ENCODE measurements at places on chromosomes 12 and 14.

DNA sequence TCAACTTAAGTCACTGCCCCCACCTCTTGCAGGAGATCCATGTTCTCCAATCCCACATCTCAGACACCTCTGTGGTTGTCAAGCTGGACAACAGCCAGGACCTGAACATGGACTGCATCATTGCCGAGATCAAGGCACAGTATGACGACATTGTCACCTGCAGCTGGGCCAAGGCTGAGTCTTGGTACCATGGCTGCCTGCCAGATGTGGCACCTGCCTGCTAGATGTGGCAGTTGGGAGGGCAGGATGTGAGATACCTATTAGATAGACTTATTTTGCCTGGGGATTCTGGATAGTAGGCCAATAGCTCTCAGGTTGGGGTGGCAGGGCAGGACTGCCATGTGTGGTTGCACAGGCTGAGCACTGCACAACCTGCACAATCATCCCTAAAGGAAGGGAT lies 7.9 kb upstream of the KRT86 start:
- DNase-seq = no peak

- DNase-seq = no peak
These were observed 300.6 kb upstream of the TMEM132C start for GRCh38 chr12:127966331-127966730.

DNA sequence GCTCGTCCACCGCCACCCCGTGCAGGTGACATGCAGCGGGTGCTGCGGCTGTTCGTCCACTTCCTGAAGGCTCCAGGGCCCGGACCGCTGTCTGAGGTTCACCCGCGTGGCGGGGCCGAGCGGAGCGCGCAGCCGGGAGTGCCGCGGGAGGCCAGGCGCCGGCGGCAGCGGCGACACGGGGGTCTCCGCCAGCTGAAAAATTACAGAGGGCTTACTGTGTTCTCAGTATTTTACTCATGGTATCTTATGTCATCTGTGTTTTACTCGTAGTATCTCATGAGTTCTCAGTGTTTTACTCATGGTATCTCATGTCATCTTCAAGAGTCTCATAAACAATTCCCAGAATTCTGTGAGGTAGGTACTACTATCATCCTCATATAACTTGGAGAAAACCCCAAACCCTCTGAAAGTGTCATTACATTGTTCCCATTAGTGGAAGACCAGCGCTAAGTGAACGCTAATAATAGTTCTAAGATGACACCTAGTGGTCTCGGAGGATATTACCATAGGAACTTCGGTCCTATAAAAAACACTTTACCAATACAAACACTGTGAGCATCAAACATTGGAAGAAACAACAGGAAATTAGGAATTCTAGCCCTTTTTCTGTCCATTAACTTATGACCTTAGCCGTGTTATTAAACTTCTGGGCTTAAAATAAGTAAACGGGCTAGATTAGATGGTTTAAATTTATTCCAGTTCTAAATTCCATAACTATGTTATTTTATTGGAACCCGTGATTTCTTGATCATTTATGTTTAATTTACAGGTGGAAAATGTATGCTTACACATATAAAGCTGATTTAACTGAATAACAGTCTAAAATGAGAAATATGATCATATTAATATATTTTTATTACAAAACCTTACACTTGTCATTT lies 32.4 kb downstream of the AK7 start:
- peak; percentile 82 for DNase-seq

- DNase-seq = no peak
These were observed 260.6 kb upstream of the GARIN6 start for GRCh38 chr12:99386907-99387306.

GRCh38 chr14:75234173-75235115 lies 44.2 kb upstream of the FOS start:
- DNase-seq = peak; percentile 84

DNA sequence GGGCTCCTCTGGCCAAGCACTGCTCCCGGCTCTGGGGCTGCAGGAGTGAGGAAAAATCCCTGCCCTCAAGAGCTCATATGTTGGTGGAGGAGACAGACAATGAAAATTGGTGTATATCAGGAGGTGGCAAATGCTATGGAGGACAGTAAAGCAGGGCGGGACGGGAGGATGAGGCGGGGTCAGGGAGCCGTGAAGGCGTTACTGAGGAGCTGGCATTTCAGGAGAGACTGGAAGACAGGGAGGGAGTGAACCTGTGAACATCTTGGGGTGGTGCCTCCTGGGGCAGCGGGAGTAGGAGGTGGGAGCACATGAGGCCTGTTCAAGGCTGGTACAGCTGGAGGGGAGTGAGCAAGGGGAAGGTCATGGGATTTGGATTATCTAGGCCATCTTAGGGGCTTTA lies 26.6 kb downstream of the TSPAN9 start:
- no peak for DNase-seq

- DNase-seq = no peak
These were observed 140.3 kb upstream of the NUDT4 start for GRCh38 chr12:93237235-93237915.

DNA sequence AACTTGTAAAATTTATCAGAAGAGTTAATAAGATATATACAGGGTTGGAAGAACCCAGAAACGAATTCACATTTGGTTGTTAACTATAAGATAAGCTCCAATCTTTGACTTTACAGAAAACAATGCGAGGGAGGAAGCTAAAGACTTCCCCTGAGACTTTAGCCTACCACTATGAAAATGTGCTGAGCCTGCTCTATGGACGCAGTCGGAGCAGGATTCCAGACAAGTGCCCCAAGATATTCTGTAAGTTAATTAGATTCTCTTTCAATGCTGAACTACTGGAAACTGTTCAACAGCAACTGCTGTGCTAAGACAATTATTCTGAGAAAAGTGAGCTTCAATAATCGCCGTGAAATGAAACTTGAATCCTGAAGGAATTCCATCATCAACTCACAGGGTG lies 8.3 kb upstream of the LRRC10 start:
- no peak for DNase-seq

GRCh38 chr14:92651758-92652406 lies 96.5 kb downstream of the LGMN start:
- DNase-seq = peak; percentile 92

GRCh38 chr12:120061575-120062214 lies 54.9 kb downstream of the RAB35 start:
- DNase-seq = no peak

- DNase-seq = no peak
These were observed 1.3 kb downstream of the DDX51 start for GRCh38 chr12:132142679-132143335.

- no peak for DNase-seq
These were observed 14.9 kb downstream of the UBE3B start for GRCh38 chr12:109492371-109492770.

DNA sequence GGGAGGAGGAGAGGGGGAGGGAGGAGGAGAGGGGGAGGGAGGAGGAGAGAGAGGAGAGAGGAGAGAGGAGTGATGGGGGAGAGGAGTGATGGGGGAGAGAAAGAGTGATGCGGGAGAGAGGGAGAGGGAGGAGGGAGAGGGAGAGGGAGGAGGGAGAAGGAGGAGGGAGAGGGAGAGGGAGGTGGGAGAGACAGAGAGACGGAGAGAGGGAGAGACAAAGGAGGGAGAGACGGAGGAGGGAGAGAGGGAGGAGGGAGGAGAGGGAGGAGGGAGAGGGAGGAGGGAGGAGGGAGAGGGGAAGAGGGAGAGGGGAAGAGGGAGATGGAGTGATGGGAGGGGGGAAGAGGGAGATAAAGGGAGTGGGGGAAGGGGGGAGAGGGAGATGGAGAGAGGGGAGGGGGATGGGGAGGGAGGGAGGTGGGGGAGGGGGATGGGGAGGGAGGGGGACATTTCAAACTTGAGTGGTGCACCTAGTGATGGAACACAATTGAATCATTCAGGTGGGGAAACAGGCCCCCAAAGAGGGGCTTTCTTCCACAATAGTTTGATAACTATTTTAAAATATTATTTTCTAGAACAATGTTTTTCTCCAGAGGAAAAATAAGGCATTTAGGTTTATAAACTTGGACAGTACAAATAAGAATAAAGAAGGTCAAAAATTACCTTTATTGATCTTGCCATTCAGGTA lies 46.8 kb upstream of the RBM19 start:
- DNase-seq = no peak

- no peak for DNase-seq
These were observed 161.7 kb downstream of the ANO2 start for GRCh38 chr12:5783289-5783920.

DNA sequence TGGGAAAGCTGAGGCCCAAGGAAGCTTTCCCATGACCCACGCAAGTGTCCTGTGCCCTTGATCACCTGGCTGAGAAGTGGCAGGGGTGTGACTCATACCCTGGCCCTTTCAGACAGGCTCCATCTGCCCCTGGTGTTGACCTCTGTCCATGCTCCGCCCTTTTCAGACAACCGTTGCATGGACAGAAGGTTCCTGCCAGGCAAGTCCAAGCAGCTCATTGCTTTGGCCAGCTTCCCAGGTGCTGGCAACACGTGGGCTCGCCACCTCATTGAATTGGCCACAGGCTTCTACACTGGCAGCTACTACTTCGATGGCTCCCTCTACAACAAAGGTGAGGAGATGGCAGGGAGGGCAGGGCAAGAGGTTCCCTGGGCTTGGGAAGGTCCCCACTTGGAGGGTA lies 103.5 kb downstream of the WSCD2 start:
- no peak for DNase-seq

GRCh38 chr12:84911271-84912197 lies 1.1 kb downstream of the SLC6A15 start:
- DNase-seq = no peak

DNA sequence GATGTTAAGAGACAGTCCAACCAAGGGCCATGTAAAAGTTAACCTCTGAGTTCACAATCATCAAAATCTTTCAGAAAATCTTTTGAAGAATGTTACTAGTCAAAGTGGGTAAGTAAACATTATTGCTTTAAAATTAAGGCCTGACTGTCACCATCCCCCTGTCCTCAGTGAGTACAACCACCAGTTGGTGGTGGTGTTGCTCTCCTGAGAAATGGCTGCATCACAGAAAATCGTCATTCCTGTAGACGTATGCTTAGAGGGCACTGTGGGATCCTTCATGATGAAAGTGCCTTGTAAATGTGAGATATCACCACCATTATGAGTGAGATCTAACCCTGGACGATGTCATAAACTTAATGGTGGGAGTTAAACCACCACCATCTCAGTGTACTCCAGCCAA lies 451.2 kb downstream of the RPS29 start:
- no peak for DNase-seq

GRCh38 chr12:25977047-25977446 lies 18.6 kb downstream of the RASSF8 start:
- DNase-seq = no peak

GRCh38 chr14:55841625-55842024 lies 261.6 kb downstream of the KTN1 start:
- no peak for DNase-seq

DNA sequence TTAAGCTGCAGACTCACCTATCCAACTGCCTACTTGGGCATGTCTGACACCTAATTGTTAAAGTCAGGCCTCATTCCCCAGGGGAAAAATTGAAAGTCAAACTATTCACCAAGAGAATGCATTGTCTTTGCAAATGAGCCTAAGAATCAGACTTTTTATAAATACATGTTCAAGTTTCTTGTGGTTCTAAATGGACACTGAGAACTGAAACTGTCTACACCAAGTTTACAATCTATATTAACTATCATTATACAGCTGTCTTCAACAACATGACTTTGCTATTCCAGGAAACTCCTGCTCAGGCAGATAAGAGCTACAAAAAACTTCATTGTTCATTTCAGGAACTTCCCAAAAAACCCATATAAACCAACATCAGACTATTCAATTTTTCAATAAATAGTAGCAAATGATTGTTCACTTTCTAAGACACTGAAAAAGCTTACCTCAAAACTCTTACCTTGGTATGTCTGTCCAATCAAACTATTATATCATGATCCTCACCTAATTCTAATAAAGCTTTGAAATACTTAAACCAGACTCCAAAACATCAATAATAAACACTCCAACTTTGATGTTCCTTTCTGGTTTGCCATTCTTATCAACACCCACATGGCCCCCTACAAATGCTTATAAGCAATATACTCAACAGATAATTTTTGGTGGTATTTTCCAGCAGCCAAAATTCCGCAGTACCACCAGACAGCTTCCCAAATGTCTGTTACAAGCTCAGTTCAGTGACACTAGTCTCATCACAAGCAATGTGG lies 24.2 kb downstream of the CDK17 start:
- no peak for DNase-seq

DNA sequence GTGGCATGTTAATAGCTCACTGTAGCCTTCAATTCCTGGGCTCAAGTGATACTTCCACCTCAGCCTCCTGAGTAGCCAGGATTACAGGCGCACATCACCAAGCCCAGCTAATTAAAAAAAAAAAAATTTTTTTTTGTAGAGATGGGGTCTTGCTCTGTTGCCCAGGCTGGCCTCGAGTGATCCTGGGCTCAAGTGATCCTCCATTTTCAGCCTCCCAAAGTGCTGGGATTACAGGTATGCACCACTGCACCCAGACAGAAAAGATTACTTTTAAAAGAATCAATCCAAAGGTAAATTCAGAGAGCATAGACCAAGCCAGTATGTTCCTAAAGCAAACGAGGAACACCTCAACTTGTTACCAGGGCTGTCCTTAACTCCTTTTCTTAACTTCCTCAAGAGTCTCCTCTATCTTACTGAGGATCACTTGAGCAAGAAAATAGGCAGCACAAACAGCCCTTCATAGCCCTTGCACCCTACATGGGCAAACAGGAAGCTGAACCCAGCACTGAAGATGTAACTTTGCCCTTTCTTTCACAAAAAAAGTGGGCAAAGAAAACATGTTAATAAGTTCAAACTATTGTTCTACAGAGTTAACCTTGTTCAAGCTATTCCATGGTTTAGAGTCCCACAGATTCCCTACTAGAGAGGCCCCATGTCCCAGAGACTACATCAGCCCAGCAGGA lies 11.3 kb downstream of the CS start:
- peak; percentile 32 for DNase-seq

DNA sequence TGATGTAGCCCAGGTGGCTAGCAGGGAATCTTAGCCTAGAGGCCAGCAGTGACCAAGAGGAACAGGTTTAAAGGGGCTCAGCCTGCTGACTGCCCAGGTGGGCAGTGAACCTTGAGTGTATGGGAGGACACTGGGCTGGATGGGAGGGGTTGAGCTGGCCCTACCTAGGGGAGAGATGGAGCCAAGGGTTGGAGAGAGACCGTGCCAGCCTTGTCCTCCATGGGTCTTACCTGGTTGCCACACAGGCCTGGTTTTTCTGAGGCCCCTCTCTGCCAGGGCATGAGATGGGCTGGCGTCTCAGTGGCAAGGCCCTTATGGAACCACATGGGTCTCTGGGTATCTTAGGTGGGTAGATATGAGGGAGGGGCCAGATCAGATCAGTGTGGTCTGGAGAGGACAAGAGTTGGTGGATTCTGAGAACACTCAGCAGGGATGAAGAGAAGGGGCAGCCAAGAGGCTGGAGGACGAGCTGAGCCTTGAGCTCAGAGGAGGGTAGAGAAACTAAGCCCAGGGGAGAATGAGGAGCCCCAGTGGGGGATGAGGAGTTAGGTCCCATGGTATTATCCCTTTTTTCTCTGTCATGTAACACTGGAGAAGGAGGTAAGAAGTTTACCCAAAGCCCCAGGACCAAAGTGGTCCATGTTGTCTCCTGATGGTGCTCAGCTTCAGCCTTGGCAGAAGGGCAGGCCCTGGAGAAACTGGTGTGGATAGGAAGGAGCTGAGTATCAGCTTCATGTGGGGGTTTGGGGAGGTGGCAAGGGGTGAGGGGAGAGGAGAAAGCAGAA lies 3.7 kb downstream of the GZMB start:
- DNase-seq = no peak

All from suppressor macrophage (primary cell).